NCI-H146 (cell line): ENCODE measurements at places on chromosomes 1 and 21.

DNA sequence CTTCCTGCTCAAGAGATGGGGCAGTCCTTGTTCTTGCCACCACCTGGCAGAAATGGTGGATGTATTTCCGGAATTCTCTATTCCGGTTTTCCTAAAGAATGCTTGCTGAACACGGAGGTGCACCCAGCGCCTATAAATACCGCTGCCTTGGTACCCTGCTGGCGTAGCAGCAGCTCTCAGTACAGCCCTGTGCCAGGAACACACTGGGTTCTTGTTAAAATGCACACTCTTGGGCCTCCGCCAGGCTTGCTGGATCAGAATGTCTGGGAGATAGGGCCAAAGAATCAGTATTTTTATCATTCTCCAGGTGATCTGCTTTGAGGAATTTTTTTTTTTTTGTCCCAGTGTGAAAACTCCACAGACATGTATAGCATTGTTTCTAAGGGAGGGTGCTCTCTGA is 54.2 kb downstream of the IGSF5 start:
- no peak for DNase-seq

- DNase-seq: no peak
These were observed 49.6 kb downstream of the RUNX1 start for GRCh38 chr21:34999397-34999941.

- no peak for DNase-seq
These were observed 43.3 kb upstream of the DIRAS3 start for GRCh38 chr1:68093737-68094136.

GRCh38 chr1:162240577-162240976 is 136.1 kb downstream of the SPATA46 start:
- no peak for DNase-seq

DNA sequence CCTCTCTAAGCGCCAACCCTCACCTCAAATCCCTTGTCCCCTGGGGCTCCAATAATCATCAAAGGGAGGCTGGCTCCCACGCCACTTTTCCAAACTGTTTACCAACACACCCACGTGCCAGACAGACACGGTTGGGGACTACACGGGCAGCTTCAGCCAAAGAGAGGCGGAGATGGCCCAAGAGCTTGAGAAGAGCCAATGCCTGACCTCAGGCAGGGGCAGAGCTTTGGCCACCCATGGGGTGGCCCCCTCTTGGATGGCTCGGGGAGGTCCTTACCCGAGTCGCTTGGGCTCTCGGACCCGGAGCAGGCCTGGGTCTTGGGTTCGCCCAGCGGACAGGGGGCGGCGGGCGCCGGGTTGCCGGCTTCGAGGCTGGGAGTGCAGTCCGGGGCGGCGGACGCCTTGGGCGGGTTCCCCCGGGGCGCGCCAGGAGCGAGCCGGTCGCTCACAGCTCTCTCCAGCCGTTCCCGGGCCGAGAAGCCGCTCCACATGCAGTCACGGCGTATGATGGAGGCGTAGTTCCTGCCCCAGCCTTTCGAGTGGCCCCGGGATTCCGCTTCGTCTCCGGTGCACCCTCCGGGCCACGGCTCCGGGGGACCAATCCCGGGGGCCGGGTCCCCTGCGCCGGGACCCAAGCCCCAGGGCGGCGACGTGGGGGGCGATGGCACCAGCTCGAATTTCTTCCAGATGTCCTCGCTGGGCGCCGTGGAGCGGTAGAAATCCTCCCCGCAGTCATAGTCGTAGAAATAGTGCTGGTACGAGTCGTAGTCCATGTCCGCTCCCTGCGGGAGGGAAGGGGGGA is 854 bp downstream of the MYCL start:
- peak; percentile 29 for DNase-seq

DNA sequence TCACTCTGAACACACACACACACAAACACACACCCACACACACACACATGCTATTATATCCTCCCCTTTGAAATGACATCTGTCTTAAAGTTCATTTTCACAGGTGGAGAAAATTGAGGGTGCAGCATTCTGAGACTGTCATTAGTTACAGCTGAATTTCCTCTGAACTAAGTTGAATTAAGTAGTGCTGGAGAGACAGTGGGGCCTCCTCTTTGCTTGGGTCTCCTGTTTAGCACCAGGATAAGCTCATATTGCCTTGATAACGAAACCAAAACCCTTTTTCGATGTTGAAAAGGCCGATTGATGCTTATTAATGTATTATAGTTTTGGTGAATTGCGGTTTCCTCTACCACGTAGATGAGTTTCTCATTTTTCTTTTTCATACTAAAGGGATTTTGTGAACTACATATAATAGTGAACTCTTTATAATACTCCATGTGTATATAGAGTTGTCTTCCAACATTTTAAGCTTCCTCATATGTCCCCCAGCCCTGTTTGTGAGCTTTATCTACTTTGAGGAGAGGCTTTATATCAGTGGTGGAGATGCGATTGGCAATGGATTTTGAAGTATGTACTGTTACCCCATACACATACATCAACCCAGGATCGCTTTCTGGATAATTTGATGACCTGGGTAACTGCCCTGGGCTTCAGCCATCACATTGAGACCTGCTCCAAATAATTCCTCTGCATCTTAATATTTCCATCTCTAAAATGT is 17.4 kb downstream of the DYNLT5 start:
- DNase-seq: no peak

- no peak for DNase-seq
These were observed 31.9 kb downstream of the MTARC1 start for GRCh38 chr1:220818421-220819173.

DNA sequence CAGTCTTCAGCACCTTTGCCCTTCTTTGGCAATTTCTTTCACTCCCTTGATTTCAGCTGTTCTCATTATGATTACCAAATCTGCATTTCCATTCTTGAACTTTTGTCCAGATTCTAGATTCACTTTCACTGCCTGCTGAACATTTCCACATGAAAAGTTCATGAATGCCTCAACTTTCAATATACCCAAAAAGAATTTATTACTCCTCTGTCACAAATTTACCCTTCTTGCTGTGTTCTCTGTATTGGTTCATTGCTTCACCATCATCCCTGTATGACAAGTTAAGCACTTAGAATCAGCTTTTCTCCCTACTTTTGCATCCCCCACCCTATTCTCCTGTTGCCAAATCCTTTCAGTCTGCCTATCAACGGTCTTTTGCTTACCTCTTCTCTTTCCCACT is 112.6 kb upstream of the PKN2 start:
- no peak for DNase-seq
